Cortex of kidney (tissue), 1 donor: ENCODE measurements at places on chromosomes 2 and 18.

DNA sequence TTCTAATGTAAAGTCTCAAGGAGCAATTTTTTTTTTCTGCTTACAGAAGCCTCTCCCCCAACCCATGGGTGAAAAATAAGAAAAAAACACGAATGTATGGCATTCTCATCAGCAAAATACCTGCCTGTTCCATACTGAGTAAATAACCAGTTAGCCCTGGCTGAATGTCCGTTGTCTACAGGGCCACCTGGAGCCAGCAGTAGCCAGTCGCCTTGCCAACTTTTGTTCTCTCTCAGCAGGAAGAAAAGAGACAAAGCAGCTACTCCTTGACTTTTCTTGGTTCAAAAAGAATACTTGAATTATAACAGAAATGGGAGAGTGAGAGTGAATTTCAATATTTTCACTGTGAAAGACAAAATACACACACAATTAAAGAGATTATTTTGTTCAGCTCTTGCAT, 532.9 kb upstream of the CRIM1 start:
- no peak for DNase-seq

DNA sequence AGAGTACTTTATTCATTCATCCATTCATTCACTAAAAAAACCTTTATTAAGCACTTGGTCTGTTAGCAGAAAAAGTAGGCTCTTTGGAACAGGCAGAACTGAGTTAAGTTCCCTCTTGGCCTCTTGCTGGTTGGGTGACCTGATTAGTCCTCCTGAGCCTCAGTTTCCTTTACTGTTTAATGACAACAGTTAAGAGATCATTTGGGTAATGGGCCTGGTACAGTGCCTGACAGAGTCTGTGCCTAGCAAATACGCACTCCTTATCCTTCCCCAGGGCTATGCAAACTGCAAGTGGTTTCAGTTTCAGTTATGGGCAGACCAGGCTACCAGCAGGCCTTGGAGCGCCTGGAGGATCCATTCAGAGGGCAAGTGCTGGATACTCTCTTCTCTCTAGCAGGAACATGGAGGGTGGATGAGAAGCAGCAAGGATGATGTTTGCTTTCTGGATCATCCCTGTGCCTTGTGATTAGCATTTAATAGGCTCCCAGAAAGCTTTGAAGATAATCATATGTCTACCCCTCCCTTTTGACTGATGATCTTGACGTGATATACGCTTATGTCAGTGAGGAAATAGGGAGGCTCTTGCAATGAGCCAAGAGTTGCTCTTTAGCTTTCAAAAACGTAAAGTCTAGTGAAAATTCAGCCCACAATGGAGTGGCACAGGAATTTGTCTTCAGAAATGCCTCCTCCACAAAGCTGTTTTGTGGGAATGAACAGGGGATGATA, 12.4 kb upstream of the TAF1B start:
- DNase-seq = no peak

DNA sequence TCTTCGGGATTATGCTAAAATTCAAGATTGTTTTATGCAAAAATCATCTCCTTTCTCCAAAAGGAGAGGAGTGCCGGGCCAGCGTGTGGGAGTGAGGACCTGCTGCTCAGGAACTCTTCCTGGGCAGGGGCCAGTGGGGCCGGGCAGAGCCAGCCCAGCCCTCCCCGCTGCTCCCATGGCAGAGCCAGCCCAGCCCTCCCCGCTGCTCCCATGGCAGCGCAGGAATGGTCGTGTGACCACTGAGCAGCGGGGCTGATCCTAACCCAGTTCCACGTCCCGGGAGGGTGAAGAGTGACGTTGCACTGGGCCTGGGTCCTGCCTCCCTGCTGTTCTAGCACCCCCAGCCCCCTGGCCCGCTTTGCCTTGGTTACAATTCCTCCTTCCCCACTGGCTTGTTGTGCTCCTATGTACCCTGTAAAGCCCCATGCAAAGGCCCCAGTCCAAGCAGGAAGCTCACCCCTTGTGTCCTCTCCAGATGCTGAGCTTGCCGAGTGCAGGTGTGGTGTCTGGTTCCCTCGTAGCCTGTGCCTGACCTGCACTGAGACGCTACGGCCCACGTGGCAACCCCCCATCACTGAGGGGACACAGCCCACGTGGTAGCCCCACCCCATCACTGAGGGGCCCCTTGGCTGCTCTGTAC, 11.4 kb upstream of the NEU4 start:
- no peak for DNase-seq

DNA sequence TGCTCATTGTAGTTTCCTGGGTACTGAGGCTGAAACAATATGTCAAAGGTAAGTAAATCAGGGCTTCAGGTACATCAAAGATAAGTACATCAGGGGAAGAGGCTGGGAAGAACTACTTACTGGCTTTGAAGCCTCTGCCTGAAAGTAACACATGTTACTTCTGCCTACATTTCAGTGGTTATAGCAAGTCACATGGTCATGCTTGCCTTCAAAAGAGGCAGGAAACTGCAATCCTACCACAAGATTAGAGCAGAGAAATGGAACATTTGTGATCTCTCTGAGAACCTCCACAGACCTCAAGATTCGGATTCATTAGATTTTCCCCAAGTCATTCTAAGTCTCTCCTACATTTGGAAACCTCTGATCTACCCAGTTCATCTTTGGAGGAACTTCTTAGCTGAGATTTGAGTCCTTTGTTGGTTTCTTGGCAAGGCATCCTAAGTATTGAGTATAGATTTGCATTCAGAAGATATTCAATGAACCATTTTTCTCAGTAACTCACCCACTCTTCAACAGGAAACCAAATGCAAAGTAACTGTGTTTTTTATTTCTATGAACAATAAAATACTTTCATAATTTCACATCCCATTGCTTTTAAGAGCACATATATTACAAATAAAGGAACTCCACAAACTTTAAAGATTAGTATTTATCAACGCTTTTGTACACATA, 48.5 kb upstream of the CCDC195 start:
- no peak for DNase-seq

GRCh38 chr18:23809415-23809814, 120.2 kb downstream of the LAMA3 start:
- DNase-seq = no peak

- DNase-seq = no peak
Observed at GRCh38 chr2:10494351-10495066, 46.4 kb upstream of the ODC1 start.

DNA sequence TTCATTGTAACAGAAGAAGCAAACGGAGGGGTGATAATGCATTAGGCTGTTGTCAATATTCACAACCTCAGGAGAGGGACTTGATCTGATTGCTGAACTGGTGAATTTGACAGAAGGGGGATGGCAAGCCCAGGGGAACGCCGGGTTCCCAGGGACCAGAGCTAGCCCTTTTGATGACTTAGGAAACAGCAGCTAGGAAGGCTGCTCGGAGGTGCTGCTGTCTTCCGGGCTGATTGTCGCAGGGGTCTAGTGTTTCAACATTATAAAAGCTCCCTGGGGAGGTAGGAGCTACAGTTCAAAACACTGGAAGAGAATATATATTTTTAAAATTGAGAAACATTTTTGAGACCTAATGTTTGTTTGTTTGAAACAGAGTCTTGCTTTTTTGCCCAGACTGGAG, 47.3 kb downstream of the CD8B2 start:
- no peak for DNase-seq

GRCh38 chr18:38751898-38752297, 1186.3 kb upstream of the CELF4 start:
- DNase-seq = no peak

DNA sequence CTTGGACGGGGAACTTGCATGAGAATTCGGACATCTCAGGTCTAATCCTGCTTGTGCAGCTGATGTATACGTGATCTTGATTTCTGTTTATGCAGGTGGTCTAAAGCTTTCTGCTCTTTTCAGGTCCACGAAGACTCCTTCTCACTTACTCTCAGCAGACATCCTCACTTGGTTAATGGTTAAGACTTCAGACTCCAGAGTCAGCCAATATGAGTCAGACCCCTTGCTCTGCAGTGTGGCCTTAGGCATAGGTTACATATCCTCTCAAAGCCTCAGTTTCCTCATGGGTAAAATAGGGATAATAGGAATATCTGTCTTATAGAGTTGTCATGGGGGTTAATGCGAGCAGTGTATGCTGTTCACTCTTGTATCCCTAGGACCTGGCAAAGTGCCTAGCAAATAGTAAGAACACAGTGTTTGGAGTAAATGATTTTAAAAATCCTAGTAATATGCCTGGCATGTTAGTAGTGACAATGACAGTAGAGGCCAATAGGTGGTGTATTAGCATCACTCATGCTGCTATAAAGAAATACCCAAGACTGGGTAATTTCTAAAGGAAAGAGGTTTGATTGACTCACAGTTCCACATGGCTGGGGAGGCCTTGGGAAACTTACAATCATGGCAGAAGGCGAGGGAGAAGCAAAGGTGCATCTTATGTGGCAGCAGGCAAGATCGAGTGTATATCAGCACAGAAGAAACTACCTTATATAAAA, 42.3 kb downstream of the XRCC5 start:
- no peak for DNase-seq

DNA sequence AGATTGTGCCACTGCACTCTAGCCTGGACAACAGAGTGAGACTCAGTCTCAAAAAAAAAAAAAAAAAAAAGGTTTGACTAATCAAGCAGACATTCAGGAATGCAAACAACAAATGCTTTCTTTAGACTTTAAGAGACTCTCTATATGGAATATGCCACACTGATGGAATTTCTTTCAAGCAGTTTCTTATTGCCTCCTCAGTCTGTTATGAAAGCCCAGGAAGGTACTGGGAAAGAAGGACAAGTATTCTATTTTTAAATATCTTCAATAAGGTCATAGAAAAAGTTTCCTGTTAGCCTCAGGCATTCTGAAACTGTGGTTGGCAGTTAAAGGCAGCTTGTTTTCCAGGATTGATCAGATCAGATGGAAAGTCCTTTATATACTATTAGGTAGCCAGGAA, 241.6 kb downstream of the PIK3C3 start:
- no peak for DNase-seq

- DNase-seq = no peak
Observed at GRCh38 chr2:177771191-177771590, 301.4 kb downstream of the PDE11A start.

GRCh38 chr2:151040039-151040438, 221.6 kb downstream of the RBM43 start:
- no peak for DNase-seq

- no peak for DNase-seq
Observed at GRCh38 chr18:38520786-38521185, 955.2 kb upstream of the CELF4 start.

DNA sequence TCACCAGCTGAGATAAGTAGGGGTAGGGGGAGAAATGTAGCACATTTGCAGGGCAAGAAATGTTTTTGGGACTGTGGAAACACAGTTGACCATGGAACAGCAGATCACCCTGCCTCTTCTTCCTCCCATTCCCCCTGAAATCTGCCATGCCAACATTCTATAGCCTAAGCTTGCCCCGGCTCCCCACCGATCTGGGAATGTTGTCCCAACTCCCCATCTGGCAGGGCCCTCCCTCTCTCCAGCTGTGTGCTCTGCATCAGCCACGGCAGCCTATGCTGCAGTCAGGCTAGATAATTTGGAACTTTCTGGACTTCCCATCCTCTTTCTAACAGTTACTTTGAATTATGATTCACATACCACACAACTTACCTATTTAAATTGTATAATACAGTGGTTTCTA, 425.1 kb upstream of the RAB6C start:
- no peak for DNase-seq

- no peak for DNase-seq
Observed at GRCh38 chr2:43218155-43218701, 8.2 kb downstream of the ZFP36L2 start.

DNA sequence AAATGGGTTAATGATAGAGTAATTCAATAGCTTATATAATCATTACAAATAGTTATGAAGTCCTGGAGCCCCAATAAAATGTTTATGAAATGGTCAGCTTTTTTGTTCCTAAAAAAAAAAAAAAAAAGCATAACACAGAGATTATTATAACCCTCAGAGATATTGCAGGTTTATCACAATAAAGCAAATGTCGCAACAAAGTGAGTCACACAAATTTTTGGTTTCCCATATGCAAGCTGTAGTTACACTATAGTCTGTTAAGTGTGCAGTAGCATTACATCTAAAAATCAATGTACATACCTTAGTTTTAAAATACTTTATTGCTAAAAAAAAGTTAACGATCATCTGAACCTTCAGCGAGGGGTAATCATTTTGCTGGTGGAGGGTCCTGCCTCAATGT, 20.0 kb downstream of the WDFY1 start:
- no peak for DNase-seq
